ENCODE measurements at places on chromosomes 6 and 20. TPM values are rescaled to one million over a fixed set of nuclear protein-coding genes. Genes with fewer than 3 reads are reported as not detected.

SRSF12 gene
- 1.1 TPM for total RNA-seq

BNIP5 gene
- total RNA-seq, result not detected

RIN2 gene
- total RNA-seq, result not detected

GRCh38 chr6:70072540-70073179, 206.3 kb downstream of the COL19A1 start:
- DNase-seq, result no peak

GRCh38 chr6:113202852-113203714, 654.1 kb upstream of the MARCKS start:
- DNase-seq, result no peak

- no peak for DNase-seq
Measured at GRCh38 chr6:39075807-39076622, 27.4 kb downstream of the GLP1R start.

DNA sequence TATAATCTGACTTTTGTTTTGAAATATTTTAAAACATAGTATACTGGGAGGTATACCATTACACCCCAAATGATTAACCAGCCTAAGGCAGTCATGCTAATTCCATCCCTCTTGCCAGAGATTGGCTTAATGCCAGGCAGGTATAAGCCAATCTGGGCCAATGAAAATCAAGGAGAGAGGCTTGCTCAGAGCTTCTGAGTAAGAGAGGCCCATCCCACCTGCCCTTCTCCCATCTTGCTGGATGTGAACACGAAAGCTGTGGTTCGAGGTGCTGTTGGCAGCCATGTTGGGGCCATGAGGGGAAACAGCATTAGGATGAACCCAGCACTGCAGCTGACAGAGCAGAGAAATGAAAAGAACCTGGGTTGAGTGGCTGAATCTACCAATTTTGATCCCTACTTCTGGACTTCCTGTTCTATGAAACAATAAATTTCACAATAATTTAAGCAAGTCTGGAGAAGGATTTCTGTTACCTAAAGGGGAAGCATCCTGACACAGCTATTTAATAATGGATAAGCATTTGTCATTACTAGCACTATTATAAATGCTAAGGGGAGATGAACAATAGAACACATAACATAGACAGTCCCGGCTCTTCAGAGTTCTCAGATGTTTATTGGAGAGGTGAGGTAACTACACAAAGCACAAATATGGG, 152.3 kb downstream of the CDC5L start:
- no peak for DNase-seq

Data from activated CD8-positive, alpha-beta T cell treated with anti-CD3 and anti-CD28 coated beads for 36 hours (primary cell).